ENCODE measurements at places on chromosomes 3 and 15.

DNA sequence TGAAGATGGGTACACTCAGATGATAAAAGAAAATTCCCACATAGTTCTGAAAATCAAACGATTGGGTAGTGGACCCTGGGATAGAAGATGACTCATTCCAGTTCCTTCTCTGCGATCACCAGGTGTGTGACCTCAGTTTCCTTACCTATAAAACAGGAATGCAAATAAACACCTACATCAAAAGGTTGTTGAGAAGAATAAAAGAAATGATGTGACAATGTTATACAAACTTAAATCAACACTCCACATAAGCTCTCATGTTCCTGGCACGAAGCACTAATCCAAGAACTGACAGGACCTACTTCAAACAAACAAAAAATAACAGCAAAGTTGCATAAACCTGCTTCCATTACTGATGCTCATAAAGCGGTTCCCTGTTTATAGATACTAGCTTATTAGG is 69.2 kb downstream of the RORA start:
- no peak for DNase-seq

- DNase-seq = no peak
Observed at GRCh38 chr3:4408958-4409357, 58.1 kb downstream of the SUMF1 start.

DNA sequence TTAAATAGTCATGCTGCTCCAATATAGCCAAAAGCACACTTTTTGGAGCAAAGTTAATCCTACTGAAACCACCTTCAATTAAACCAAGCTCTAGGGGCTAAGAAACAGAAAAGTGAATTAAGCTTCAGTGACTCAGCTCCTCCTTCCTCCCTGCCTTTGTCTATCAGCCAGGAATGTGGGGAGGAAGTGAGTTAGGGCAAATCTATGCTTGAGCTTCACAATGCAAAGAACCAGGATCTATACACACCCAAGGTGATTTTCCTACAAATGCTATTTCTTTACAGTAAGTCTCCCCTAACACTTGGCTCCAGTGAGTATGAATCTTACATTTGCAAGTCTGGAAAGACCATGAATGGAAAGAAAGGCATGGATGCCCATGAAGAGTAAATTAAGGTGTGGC is 212.1 kb downstream of the P3H2 start:
- DNase-seq = peak; percentile 97

DNA sequence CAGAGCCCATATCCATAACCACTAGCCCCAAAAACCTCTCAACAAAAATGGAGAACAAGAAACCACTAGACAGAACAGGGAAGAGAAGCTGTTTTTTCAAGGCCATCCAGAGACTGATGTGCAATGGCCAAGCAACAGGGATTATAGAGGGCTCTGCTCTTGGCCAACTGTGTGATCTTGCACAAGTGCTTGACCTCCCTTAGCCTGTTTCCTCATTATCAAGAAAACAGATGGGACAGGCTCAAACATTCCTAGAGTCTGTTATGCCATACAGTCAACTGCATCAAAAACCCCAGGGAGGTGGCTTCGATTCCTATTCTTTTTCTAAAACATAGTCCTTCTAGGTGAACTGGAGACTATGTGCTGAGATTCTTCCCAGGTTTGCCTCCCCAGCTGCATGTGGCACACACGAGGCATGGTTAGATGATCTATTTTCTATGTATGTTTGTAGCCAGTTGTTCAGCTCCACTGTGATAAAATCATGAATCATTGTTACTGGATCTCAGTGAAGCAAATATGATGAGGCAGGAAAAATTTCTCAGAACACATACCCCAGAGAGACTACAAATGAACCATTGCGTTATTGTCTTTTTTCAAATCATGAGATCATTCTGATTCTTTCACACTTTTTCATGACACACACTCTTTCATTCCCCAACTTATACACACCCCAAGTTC is 132.9 kb upstream of the TGFBR2 start:
- peak; percentile 68 for DNase-seq

DNA sequence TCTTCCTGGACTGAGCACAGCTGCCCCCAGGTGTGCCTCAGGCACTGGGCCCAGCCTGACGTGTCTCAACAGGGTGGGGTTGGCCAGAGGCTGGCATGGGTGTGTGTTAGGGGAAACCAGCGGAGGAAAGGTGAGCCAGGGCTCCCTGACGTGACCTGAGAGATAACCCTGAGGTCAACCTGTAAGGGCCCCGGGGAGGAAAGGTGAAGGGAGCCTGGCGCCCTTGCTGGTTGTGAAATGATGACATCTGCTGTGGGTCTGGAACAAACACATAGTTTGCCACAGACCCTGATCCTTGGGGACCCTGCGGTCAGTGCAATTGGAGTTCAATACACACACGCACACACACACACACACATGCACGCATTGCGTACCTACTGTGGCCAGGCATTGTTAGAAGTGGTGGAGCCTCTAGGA is 100.2 kb upstream of the TLE3 start:
- no peak for DNase-seq

- DNase-seq = peak; percentile 51
Observed at GRCh38 chr3:121834157-121834670, 646 bp downstream of the IQCB1 start.

DNA sequence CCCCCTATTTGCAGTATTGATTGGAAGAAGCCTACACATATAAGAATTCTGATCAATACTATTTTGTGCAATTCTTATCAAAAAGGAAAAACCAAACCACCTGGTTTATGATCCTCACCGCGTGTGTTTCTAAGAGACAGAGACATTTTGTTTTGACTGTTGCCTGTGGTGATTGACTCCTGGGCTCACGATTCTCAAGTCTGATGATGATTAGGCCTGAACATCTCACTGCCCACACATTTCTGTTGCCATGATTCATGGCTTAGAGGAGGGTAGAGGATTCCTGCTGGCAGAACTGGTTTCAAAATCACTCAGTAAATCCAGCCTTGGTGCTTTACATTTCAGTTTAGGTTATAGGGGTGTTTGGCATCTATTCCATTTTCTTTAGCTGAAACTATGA is 88.3 kb upstream of the UBE3A start:
- peak; percentile 29 for DNase-seq

GRCh38 chr3:118077332-118077731 is 957.3 kb downstream of the IGSF11 start:
- DNase-seq = no peak

GRCh38 chr3:149000206-149000745 is 8.9 kb downstream of the GYG1 start:
- DNase-seq = peak; percentile 28

DNA sequence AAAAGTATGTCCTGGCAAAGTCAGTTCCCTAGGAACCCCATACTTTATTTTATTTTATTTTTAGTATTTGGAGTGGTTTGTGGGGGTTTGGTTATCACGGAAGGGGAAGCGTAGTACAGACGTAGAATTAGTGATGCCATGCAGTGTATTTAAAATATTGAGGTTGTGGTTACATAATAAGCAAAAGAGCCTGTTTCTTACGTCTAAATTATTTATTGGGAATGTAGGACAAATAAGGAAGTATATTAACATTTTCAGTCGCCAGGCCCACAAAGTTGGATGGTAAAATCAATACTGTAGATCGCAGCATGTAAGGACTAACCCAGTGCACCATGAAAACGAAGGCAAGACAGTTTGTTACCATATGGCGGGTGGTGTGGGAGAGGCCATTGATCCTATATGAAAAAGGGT is 558 bp downstream of the DTWD1 start:
- DNase-seq = peak; percentile 3

DNA sequence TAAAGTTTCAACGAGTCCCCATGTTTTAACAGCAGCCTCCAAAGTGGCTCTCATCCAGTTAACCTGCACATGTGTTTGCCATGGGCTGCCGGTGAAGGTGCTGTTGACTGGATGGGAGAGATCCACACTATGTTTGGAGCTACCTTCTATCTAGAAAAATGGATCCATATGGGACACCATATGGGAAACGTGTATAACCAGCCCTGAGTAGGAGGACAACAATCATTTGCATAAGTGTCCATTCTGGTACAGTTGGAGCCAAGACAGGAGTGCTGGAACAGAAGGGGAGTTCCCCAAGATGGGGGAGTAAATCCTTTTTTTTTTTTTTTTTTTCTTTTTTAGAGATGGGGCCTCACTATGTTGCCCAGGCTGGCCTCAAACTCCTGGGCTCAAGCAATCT is 36.6 kb downstream of the MKRN2 start:
- no peak for DNase-seq

Measured in epithelial cell of esophagus (primary cell).